ENCODE measurements at places on chromosomes 11 and 22.
A peak's percentile ranks its signal among the peaks of the same experiment; 100 is the strongest.

DNA sequence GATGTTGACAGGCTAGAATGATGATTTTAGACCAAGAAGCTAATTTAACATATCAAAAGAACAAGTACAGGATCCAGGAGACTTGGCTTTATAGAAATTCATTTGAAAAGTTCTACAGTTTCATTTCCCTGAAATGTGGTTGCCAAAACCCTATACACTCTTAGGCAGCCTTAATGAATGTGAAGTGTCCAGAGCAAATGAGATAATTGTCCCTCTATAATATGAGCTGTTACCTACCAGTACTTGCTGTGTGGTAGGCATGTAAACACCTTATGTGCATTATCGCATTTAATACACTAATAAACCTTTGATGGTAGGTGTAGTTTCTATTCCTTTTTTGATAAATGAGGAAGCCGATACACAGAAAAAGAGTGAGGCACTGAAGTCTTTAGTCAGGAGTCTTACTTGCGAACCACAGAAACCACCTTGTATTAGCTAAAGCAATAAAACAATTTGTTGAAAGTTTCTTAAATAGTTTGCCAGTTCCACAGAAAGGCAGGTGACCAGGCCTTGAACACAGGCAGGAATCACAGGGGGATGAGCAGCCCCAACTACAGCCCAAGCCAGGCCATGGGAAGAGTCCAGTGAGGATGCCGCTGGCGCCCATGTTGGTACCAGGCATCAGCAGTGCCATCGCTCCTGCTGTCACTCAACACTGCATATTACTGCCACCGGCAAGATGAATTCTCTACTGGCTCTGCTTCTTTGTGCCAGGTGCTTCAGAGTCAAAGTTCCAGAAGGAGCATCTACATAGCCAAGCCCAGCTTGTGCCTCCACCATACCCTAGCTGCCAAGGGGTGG, 81.7 kb downstream of the SWAP70 start:
- no peak for DNase-seq

- peak; percentile 84 for DNase-seq
Observed at GRCh38 chr11:35145271-35145670, 6.3 kb downstream of the CD44 start.

DNA sequence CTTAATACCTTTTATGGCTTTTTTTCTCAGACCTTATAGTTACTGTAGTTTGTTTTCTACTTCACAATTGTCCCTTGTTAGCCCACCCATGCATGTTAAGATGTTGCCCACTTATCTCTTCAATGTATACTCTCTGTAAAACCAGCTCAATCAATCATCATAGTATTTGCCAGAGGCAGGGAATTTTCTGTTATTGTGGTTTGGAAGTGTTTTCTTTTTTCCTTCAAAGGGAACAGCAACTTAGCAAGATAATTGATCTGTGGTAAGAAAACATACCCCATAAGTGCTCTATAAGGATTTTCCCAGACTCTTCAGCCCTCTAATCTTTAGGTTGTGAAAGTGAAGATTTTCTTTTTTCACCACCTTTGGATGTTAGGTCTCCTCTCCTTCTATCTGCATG, 76.7 kb upstream of the SYT9 start:
- no peak for DNase-seq

DNA sequence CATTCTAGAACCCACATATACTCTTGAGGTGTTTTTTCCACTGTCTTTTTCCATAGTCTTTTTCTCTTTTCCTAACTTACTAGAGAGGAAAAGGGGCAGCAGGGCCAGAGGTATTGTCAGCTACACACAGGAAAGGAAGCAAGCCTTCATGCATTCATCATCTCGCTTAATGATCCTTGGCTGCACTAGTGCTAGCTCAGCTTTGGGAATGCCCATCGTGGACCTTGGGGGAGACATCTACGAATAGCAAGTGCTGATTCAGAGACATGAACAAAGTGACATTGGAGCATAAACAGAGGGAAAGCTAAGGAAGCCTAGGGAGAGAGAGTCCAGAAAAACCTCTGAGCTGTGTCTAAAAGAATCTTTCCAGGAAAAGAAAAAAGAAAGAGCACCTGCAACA, 466.3 kb upstream of the ARHGAP42 start:
- no peak for DNase-seq

GRCh38 chr22:30332551-30332950, 5.8 kb upstream of the TBC1D10A start:
- DNase-seq: no peak

DNA sequence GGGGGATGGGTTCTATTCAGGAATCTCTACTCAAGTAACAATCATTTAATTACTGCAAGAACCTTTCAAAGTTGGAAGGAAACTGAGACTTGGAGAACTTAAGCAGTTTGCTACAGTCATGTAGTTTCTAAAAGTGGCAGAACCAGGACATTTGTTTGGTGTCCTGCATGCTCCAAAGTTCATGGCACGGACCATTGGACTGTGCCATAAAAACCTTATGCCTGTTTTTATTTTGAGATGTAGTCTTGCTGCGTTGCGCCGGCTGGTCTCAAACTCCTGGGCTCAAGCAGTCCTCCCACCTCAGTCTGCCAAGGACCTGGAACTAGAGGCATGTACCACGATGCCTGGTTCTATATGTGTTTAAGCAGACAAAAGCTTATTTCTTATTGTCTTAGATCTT, 18.6 kb upstream of the AIFM3 start:
- DNase-seq: no peak

DNA sequence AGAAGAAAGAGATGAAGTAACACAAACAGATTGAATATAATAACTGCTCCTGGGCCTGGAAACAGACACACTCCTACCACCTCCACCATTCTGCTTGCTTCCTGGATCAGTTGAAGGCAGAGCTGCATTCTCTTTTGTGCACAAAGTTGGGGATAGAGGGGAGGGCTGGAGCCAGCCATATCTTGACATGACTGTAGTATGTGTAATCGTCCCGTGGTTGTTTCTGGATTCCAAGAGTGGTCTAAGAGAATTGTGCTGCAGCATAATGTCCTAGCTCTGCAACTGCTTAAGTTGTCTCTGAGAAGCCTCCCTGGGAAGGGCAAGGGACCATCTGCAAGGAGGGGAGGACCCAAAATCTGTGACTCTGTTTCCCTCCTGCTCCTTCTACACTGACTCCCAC, 3.2 kb downstream of the CRY2 start:
- DNase-seq: no peak

DNA sequence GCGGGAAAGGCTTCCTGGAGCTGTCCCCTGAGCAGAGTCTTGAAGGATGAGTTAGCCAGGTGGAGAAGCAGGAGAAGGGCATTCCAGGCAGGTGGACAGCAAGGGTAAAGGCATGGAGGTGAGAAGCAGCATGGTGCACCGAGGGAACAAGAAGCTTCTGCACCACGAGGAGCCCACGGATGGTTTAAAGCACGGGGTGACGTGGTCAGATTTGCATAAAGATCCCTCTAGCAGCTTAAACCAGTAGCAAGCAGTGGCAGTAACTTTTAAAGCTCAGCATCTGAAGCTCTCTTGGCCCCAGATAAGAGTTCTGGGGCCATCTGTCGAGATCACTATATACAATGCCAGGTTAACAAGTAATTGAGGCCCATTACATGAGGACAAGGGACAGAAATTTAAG, 36.8 kb downstream of the SERPINH1 start:
- DNase-seq: no peak

GRCh38 chr22:44382116-44383038, 69.6 kb upstream of the SHISAL1 start:
- DNase-seq: no peak

- no peak for DNase-seq
Observed at GRCh38 chr11:134576721-134577171, 164.7 kb upstream of the B3GAT1 start.

GRCh38 chr22:45454275-45454674, 40.8 kb downstream of the RIBC2 start:
- no peak for DNase-seq

GRCh38 chr11:8961401-8961800, 2.8 kb downstream of the TMEM9B start:
- no peak for DNase-seq

DNA sequence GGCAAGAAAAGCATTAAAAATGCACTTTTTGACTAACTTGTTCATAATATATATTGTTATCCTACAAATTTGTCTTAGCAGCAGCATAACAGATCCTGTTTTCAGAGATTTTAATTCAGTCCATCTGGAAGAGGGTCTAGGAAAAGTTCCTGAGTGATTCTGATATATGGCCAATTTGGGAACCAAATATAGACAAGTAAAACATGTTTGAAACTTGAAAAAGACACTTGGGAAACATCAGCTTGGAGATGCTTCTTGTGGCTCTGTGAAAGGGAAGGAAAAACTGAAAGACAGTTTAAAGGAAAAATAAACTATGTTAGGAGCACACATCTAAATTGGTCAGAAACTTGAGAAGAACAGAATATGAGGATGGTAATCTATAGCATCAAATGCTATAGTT, 697.5 kb downstream of the CNTN5 start:
- DNase-seq: no peak

DNA sequence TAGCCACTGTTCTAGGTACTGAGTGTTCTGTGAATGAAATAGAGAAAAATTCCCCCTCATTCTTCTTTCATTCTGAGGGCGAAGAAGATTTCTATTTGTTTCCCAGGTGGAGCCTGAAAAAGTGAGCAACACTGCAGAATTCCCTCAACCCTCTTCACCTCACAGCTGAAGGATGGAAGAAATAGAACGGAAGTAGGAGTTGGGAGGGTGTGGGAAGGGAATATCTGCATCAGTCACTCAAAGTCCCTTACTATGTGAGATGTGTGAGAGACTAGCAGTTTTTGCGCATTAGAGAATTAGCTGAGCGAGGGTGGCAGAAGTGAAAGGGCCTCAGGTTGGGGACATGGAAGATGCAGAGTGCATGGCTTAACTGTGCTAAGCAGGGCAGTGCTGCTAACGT, 88.4 kb downstream of the ENTHD1 start:
- no peak for DNase-seq

GRCh38 chr11:61682093-61682732, 2.0 kb downstream of the DAGLA start:
- no peak for DNase-seq

- no peak for DNase-seq
Observed at GRCh38 chr22:46533070-46533833, 4.2 kb downstream of the CELSR1 start.

GRCh38 chr11:46367244-46367915, 14.1 kb upstream of the MDK start:
- no peak for DNase-seq
